Effector CD8-positive, alpha-beta T cell (primary cell): ENCODE measurements at places on chromosomes 11 and 22.

GRCh38 chr22:20012741-20013331 lies 3.8 kb downstream of the ARVCF start:
- no peak for DNase-seq

DNA sequence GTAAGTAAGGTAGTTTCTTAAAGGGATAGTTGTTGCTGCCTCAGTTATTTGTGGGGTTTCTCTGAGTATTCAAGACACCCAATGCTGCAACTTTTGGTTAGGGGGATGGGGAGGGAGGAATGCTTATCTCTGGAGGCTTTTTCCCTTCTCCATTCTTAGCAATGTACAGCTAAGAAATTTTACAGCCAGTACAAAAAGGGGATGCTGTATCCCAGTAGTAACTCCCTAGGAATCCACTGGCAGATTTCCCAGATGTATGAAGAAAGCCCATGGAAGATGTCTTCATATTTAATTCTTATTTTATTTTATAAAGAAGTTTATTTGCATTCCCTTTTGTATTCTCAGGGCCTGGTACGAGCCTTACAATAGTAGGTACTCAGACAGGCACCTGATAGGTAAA lies 154.8 kb downstream of the ENTHD1 start:
- DNase-seq: no peak

DNA sequence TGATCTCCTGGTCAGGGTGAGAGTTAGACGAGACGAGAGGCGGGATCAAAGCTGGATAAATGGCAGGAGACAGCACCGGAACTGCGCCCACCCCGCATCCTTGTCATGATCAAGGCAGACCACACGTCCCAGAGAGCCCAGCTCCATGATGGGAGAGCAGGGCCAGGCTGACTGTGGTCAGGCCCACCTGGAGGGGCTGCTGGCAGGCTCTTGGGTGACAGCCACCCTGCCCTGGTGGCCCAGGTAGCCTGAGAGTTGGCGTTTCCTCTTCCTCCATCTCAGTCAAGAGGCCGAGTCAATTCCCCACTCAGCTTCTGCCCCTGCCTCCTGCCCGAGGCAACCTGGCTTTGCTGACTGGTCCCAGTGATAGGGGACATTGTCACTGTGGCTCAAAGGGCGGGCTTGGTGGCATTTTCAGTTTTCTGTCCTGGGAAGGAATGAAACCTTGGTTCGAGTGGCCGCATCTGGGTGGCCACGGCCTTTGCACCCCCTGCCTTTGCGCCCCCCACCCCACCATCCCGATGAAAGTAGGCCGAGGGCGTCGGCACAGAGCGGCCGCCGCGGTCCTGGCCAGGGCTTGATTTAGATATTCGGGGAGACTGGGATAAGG lies 60.8 kb upstream of the PPARA start:
- no peak for DNase-seq

DNA sequence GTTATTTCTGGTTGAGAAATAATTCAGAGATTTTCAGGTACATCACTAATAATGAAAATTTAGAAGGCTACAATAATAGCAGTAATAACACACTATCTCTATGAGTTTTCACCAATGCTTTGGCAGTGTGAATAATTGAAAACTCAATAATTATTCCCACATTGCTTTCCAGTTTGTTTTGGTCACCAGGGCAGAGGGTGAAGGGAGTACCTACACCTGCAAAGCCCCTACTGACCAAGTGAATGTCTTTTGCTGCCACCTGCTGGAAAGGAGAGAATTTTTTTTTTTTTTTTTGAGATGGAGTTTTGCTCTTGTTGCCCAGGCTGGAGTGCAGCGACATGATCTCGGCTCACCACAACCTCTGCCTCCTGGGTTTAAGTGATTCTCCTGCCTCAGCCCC lies 3.2 kb downstream of the NELL1 start:
- no peak for DNase-seq
